Kasumi-1 (cell line): ENCODE measurements at places on chromosomes 5 and 9.

GRCh38 chr5:108505608-108506007 lies 123.7 kb upstream of the FBXL17 start:
- no peak for DNase-seq

GRCh38 chr5:60719329-60719728 lies 19.4 kb upstream of the DEPDC1B start:
- peak; percentile 26 for DNase-seq

- DNase-seq: peak; percentile 42
Measured at GRCh38 chr5:53481159-53481886, 894 bp downstream of the FST start.

DNA sequence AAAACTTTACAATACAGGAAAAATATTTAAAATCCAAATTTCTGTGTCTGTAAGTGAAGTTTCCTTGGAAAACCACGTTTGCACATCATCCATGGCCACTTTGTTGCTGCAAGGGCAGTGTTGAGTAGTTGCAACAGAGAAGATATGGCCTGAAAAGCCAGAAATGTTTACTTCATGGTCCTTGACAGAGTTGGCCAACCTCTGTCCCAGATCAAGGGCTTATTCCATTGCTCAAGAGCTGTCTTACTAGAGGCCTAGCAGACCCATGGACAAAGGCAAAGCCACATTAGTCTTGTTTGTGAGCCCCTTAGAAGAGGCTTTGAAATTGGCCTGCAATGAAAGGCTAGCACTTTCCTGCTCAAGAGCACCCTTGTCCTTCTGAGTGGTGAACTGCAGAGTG lies 119.4 kb downstream of the GAS1 start:
- DNase-seq: no peak

DNA sequence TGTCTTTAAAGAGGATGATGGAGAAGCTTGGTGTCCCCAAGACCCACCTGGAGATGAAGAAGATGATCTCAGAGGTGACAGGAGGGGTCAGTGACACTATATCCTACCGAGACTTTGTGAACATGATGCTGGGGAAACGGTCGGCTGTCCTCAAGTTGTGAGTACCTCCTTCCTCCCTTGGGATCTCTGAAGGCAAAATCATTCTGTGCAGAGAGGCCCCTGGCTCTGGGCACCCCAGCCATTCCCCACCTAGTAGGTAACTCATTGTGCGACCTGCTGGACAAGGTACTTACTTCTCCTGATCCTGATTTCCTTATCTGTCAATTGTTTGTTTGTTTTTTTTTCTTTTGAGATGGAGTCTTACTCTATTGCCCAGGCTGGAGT lies 7.6 kb upstream of the NUP214 start:
- no peak for DNase-seq

- DNase-seq: no peak
Measured at GRCh38 chr5:132115375-132115774, 41.8 kb downstream of the CSF2 start.

DNA sequence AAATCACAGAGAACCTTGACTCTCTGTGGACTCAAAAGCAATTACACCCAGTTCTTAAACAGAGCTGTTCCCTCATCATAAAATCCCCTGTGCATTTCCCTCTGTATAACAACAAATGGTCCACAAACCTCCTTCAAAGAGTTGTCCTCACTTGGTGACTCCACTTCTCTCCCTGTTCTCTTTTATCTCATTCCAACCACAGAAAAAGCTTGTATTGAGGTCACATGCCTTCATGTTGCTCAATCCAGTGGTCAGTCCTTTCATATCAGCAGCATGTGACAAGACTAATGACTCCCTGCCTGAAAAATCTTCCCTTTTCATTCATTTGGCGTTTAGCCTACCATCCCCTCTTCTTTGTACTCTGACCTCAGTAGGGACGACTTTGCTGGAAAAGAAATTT lies 158.0 kb downstream of the DEPDC1B start:
- DNase-seq: no peak

DNA sequence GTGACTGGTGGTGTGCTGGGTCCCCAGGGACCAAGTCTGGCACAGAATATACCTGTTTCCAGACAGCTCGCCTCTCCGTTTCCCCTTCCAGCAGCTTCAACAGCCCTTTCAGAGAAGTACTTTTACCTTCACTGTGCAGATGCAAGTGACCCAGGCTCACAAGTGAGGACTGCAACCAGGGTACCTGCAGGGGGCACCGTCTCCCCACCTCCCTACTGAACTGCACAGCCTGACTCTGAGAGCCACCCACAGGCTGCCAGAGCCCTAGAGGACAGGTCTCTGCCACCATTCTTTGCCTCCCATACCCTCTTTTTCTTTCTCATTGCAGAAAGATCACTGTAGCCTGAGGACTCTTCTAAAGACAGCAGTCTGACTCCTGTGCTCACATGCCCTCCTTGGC lies 15.4 kb downstream of the IL9 start:
- DNase-seq: peak; percentile 15

DNA sequence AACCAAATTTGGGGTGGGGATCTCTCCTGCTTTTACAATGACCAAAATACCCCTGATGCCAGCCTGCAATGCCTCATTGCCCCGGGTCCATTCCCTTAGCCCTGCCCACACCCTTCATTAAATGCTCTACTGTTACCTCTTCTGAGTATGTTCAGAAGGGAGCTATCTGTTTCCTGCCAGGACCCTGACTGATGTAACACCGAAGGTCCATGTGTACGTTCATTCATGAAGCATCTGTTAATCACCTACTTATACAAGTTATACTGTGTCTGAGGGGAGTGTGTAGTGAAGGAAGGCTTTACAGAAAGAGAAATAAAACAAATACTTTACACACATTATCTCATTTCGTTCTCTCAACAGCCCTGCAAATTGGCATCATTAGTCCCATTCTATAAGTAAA lies 51.9 kb downstream of the ASTN2 start:
- DNase-seq: no peak

DNA sequence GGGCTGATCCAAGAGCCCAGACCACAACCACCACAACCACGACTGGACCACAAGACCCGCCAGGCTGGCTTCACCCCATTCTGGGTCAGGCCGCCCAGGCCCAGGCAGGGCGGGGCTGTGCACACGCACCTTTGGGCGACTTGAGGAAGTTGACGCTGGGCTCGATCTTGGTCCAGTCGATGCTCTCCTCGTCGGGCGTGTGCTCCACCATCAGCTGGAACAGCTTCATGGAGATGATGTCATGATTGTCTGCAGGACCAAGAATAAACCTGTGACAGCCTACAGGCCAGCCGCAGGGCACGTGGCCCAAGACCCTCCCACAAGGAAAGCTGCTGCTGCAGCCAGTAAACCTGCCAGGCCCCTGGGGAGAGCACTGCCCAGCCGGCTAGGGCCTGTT lies 17.3 kb downstream of the LMAN2 start:
- DNase-seq: no peak

- DNase-seq: peak; percentile 73
Measured at GRCh38 chr5:143176048-143176447, 227.4 kb downstream of the NR3C1 start.

GRCh38 chr9:903886-904285 lies 62.4 kb downstream of the DMRT1 start:
- DNase-seq: no peak

DNA sequence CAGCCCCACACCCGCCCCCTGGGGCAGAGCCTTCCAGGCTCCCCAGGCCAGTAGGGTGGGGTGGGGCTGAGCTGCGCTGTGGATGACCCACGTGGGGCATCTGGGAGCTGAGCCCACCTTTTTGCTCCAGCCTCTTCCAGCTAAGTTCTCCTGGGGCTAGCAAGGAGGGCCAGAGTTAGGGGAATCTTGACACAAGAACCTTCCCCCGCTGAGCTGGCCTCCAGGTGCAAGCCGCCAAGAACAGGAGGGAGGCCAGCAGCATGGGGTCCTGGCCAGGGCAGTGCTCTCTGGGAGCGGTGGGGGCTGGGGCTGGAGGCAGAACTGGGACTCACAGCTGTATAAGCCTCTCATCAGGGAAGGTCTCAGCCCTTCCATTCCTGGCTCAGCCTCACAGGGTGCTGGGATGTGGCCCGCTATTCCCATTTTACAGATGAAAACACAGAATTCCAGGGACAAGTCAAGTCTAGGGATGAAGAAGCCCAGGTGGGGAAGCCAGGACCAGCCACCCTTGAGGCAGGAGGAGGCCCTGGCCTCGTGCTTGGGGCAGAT lies 21.5 kb downstream of the SARDH start:
- DNase-seq: no peak

DNA sequence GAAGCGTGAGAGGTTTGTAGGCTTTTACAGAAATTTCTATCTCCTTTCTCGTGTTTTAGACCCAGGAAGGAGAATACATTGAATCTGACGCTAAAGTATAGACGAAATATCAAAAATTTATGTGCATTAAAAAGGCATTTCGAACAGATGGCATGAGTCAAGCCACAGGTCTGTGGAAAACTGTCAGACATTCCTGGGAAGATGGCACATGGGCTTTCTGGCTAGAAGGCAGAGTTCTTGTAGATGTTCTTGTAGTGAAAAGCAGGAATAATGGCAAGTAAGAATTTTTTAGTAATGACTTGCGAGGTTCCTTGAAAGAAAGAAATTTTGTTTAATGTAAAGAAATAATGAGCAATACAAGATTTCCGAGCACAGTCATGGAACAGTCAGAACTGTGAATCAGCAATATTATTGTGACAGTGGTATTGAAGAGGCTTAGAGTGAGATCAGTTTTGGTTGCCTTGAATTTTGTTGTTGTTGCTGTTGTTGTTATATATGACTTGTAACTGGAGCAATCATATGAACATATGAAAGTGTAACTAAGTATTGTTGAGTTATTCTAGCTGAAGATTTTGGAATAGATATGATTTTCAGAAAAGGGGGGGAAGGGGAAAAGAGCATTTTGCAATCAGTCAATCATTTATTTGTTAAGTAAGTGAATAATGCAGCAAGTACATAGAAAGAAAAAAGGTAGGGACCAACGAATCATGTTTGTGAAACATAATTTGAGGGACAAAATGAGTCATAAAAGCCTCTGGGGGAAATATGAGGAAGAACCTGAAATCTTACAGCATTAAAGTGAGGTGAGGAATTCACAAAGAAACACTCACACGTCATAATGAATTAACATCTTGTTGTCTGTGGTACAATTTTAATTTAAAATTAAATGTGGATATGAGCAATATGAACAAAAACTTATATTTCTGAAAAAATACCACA lies 339.0 kb upstream of the CTNND2 start:
- DNase-seq: no peak

GRCh38 chr5:125381290-125381689 lies 634.9 kb upstream of the ZNF608 start:
- DNase-seq: no peak

DNA sequence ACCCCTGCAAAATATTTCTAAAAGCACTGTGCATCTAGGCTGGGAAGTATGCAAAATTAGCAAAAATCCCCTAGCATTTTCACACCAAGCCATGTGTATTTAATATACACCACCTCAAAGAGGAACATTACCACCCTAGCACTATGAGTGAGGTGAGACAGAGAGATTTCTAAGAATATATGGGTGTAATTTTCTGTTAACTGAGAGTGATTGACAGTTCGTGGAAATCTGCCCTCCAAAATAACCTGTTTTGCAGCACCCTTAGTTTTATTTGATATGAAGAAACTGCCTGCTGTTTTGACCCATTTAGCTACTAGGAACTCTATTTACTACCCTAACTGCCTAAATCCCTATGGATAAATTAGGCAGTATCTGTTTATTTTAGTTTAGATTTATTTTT lies 64.2 kb upstream of the CDKN2B start:
- no peak for DNase-seq

DNA sequence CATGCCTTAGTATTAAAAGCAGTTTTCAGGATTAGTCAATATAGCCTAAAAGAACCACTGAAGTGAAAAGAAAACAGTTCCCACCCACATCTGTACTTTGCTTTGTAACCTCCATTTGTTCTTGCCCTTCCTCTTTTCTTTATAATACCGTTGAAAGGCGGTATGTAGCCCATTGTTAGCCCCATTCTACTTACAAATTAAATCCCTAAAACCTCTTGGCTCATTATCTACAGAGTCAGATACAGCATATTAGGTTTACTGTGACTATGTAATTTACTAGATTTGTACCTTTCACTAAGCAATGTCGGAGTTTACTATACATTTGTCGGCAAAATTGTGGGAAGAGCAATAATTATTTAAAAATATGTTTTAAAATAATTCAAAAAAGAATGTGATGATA lies 17.3 kb downstream of the ALDH1A1 start:
- DNase-seq: no peak

DNA sequence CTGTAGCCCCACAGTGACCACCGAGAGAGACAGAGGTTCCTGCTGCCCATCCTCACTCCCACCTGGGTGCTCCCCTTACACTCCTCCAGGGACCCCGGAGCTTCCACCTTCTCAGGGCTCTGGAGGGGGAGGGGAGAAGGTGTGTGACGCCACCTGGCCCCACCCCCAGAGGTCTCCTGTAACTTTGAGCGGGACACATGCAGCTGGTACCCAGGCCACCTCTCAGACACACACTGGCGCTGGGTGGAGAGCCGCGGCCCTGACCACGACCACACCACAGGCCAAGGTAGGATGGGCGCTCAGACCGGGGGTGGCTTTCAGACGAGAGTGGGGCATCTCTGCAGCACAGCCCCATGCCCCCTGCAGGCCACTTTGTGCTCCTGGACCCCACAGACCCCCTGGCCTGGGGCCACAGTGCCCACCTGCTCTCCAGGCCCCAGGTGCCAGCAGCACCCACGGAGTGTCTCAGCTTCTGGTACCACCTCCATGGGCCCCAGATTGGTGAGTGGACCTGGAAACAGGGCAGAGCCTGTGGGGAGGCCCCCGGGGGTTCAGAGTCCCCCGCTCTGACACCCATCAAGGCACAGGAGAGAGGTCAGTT lies 4.5 kb downstream of the MAMDC4 start:
- no peak for DNase-seq

DNA sequence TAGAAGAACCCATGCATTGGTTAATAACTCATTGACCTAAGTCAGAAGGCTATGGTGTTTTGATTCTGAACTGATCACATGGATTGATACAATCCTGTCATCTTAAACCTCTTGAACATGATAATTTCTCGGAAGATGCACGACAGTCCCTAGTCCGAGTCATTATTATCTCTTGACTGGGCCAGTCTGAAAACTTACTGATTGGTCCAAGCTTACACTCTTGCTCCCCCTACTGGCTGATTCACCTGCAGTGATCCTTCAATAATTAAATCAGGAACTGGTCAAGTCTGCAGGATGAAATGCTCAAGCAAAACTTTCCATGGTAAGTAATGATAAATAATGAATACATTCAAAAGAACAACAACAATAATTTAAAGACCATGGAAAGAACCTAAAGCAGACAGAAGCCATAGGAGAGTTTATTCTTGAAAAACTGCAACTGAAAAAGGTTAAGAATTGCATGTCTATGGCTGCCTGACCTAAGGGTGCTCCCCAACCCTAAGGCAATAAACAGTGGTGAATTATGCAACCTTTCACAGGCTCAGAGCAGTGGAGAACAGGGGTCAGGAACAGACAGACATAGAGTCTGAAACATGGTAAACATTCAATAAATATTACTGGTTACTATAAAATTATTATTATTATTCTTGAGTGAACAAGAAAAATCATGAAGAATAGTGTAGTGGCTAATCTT lies 79.3 kb downstream of the BRINP1 start:
- peak; percentile 4 for DNase-seq

- DNase-seq: no peak
Measured at GRCh38 chr5:86909418-86910295, 291.9 kb downstream of the COX7C start.

GRCh38 chr9:112380102-112380824 lies at the start of gene HSDL2:
Gene HSDL2, plus strand, starts transcription at chr9:112380108. Its CDS starts 56 bp downstream, at chr9:112380164.
- peak; percentile 52 for DNase-seq

GRCh38 chr9:89813482-89813881 lies 208.7 kb downstream of the GADD45G start:
- no peak for DNase-seq
